ENCODE measurements at places on chromosomes 6 and 20. TPM values are rescaled to one million over a fixed set of nuclear protein-coding genes. Genes with fewer than 3 reads are reported as not detected.

Gene SCRT2
- total RNA-seq = not detected

Gene C6orf141
- total RNA-seq = 1.0 TPM

Gene MRPL14
- 25.7 TPM for total RNA-seq

Gene CDH22
- total RNA-seq = not detected

Gene C20orf144
- not detected for total RNA-seq

Gene GPR6
- total RNA-seq = not detected

Gene RBBP8NL
- not detected for total RNA-seq

Gene ANKRD6
- total RNA-seq = 6.3 TPM
